NCI-H2081 (cell line): ENCODE measurements at places on chromosomes 1 and 21.

DNA sequence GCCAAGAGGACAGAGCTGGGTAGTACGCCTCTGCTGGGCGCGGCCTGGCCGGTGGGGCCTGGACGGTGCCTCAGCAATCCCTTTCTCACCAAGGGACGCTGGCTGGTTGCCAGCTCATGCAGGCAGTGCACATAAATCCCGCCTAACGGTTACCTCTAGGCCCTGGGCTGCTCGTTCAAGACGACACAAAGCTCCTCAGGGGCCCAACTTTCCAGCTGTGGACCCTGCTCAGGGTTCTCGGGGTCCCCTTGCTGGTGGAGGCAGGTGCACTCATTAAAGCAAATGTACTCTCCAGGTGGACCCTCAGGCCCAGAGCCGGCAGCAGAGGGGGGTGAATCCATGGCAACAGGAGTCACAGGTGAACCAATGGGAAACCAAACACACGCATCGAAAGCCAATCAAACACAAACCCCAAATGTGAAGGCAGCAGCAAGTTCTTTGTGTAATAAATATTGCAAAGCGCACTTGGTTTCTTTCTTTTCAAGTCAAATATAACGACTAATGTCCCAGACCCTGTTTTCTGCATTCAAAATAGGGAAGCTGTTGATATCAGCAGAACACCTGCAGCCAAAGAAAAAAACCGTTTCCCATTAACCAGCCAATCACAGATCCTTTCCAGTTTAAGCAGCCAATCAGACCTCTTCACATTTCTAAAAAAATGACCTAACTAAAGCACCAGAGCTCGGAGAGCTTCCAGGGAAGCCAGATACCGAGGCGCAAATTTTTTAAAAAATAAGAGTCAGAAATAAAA lies 26.1 kb upstream of the CLSTN1 start:
- DNase-seq: no peak

- no peak for DNase-seq
Measured at GRCh38 chr1:74908797-74909196, 175.8 kb downstream of the TYW3 start.

GRCh38 chr1:14660801-14661200 lies 62.3 kb downstream of the KAZN start:
- DNase-seq: no peak

GRCh38 chr1:17441265-17441992 lies 2.0 kb upstream of the RCC2 start:
- no peak for DNase-seq

DNA sequence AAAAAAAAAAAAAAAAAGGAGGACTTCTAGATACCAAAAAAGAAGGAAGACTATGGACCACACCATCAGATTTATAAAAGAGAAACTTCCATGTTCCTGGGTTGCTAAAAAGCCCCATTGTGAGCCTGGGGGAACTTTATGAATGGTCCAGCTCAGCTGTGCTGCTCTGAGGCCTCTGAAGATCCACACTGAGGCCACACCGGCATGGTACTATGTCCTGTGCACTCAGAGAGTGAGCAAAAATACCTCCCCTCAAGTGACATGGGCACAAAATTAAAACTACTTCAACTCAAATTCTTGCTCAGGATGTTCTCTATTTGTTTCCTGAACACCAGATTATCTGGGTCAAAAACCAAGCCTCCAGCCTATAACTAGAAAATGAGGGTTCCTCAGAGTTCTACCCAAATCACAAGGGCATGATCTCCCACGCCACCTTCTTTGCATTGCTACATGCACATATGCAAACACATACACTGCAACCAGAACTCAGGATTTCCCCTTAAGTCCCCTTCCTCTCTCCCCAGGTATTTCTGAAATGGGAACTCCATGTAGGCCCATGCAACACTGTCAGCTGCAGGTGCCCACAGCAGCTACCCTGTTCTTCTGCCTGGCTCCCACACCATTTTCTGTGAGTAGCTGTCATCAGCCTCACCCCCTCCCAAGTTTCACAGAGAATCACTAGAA lies 94.4 kb downstream of the SH3GLB1 start:
- DNase-seq: no peak

GRCh38 chr1:229664133-229664689 lies 38.2 kb downstream of the URB2 start:
- DNase-seq: no peak

DNA sequence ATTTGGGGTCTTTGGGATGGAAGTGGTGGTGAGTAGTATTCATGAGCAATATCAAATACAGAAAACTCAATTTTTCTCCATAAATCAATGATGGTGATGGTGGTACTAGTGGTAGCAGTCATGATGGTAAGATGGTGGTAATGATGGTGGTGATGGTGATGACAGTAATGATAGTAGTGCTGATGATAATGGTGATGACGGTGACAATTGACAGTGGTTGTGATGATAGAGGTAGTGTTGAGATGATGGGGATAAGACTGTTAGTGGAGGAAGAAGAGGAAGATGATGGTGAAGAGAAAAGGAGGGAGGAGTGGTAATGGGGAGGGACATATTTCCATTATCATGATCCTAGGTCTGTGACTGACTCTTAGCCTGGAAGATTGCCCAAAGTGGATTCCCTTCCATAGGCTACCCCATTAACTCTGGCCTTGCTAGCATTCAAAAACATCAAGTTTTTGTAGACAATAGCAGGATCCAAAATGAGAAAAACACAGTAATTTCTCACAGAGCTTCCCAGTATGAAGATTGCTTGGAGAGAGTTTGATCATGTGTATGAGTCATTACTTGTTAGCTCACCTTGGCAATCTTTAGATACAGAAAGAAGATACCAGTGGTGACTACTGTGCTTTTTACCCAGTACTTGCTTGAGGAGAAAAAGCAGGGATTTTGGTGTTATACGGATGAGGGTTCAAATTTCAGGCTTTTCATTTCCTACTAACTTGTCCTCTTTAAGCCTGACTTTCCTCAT lies 93.9 kb downstream of the ATP1A1 start:
- no peak for DNase-seq

DNA sequence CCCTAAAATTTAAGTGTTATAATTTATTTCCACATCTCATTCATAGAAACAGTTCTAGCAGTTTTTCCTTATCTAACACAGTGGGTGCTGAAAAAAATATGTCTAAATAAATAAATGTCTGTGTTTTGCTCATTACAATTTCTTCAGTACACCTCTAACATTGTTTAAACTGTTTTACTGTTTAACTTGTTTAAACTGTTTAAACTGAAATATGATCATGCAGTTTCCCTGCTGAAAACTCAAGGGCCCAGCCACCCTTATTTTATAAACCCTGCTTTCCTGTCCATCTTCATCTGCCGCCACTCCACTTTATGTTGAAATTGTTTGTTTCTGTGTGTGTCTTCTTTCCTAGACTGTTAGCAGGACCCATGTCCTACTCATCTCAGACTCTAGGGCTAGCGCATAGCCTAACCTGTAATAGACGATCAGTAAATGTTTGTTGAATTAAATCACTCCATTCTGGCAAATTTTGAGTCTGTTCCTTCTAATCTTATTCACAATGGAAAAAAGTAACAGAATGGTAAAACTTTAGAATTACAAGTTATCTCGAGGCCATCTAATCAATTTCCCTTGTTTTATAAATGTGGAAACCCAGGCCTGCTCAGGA lies 9.4 kb upstream of the PIK3C2B start:
- no peak for DNase-seq

DNA sequence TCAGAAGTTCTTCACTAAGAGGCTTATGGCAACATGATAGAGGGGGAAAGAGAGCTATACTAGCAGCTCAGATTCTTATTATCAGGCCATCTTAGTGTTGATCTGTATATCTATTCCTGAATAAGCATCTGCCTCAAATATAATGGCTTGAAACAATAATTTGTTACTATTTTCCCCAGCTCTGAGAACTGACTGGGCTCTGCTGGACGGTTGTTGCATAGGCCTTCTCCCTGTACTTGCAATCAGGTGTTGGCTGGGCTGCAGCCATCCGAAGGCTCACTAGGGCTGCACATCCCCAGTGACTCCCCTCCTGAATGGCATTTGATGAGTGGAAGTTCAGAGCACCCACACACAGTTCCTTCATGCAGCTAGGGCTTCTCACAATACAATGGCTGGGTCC lies 116.0 kb downstream of the PROX1 start:
- DNase-seq: no peak

DNA sequence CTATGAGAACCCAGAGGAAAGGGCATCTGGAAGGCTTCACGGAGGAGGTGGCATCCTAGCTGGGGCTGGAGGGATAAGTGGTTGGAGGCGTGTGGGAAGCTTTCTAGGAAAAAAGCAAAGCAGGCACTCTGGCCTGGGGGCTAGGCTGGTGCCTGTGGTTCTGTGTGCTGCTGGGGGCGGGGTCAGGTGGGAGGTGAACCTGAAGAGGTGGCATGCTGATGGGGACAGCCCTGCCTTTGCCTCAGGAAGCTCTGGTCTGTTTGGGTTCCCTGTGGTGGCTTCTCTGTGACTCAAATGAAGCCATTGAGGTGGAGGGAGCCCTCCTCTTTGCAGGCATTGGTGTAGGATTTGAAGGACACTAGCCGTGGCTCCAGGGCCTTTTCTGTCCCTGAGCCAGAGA lies 221.6 kb upstream of the POU3F1 start:
- no peak for DNase-seq

- no peak for DNase-seq
Measured at GRCh38 chr1:177744906-177745305, 225.0 kb downstream of the SEC16B start.

DNA sequence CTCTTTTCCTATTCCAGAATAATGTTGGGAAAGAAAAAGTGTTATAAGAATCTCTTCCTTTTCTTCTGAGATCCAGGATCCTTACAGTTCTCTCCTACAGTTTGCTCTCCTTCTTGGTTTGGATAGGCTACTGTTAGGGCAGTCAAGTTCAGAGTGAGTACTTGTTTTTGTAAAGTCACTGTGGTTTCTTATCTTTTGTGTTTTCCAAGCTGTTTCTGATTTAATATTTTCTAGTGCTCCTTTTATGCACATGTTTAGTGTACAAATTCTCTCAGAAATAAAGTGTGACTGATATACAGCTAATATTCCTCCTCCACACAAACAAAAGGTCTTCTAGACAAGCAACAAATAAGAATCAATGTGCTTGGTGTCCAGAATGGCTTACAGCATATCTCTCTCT lies 107.7 kb downstream of the BACH1 start:
- no peak for DNase-seq

- DNase-seq: no peak
Measured at GRCh38 chr1:225608014-225608796, 44.7 kb downstream of the ENAH start.

GRCh38 chr1:157776971-157777391 lies at the start of gene FCRL2:
Gene FCRL2, minus strand, starts transcription at chr1:157777132. Its CDS starts 59 bp downstream, at chr1:157777073.
- no peak for DNase-seq

DNA sequence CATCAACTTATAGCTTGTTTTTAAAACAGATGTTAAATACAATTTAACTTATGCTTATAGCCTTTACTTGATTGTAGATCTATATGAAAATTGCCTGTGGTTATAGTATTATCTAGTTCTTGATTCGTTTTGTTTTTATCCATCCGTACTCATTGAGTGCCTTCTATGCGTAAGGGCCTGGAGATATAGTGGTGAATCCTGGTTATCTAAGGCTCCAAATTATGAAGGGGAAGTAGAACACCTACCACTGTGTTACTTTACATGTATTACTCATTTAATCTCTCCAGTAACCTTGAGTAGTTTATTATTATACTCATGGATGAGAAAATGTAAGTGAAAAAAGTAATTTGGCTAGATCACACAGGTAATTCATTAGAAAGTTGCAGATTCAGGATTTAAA lies 121.8 kb downstream of the OSBPL9 start:
- no peak for DNase-seq

GRCh38 chr1:53685272-53686051 lies 53.5 kb downstream of the GLIS1 start:
- no peak for DNase-seq
